Activated T-helper 1 cell treated with anti-CD3 and anti-CD28 coated beads, Interleukin-2, amount 50 U/mL, for 16 hours (primary cell): ENCODE measurements at places on chromosomes 11 and 22.

- DNase-seq: no peak
Observed at GRCh38 chr11:125564357-125564756, 4.9 kb upstream of the EI24 start.

DNA sequence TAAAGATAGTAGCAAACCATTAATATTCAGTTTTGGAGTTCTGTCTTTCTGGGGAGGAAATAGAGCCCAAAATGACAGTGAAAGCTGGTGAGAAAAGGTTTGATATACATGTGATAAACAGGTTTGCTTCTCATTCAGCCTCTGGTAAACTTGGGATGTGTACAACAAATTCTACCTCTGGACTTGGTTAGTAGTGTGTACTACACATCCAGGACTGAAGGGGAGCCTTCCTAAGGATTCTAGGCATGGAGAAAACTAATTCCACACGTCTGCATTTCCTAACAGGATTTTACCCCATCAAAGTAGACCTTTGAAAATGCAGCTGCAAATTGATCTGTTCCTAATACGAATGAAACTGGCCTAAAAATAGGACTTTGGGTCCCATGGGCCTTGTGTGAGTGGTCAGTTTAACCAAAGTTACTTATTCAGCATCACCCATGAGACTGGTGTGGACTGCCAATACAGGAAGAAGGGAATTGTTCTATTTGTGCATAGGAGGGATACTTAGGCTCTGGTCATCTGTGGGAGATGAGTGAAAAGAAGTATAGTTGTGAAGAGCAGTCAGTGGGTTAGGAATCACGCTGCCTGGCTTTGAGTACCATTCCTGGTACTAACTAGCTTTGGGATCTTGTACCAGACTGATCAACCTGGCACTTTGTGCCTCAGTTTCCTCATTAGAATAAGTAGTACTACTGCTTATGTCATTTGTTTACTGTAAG is 74.2 kb downstream of the YAP1 start:
- DNase-seq: no peak

DNA sequence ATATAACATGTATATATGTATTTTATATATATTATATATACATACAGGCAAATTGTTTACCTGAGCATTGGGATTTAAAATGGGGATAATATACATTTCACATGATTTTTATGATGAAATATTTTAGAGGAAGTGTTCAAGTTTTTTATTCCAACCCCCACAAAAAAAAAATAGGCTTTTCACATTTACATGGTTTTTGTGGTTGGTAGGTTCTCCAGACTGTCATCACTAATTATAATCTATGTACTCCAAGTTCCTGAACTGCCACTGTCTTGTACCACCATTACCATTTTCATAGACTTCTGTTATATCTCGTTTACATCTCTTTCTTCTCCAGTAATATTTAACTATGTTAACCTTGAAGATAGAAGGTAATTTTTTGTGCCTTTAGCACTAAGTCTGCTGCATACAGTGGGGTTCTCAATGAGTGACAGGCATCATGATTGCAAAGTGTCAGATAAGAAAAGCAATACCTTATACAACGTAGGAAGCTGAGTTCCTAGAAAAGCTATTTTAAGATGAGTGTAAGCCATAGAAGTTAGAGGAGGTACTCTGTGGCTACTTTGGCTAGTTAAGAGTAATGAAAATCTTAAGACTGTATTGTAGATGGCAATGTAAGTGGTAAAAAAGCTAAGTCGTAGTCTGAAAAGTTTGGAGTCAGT is 5.2 kb downstream of the TMEM126A start:
- DNase-seq: no peak

GRCh38 chr11:94862926-94863880 is 95.0 kb downstream of the AMOTL1 start:
- no peak for DNase-seq

GRCh38 chr11:19789835-19790710 is 77.4 kb downstream of the NAV2 start:
- DNase-seq: no peak

GRCh38 chr11:70537576-70538571 is 139.5 kb downstream of the CTTN start:
- DNase-seq: no peak

- no peak for DNase-seq
Observed at GRCh38 chr11:61682093-61682732, 2.0 kb downstream of the DAGLA start.
